ENCODE measurements at places on chromosomes 16 and 17.
A peak's percentile ranks its signal among the peaks of the same experiment; 100 is the strongest.

- no peaks in the 10 kb centered on the region for H3K36me3 ChIP-seq
- no peaks in the 10 kb centered on the region for H3K27me3 ChIP-seq
- H3K27ac ChIP-seq = no peak overlapping the region
- H3K4me3 ChIP-seq = no peak overlapping the region
Observed at GRCh38 chr17:29444589-29444988, 54.4 kb downstream of the TAOK1 start.

DNA sequence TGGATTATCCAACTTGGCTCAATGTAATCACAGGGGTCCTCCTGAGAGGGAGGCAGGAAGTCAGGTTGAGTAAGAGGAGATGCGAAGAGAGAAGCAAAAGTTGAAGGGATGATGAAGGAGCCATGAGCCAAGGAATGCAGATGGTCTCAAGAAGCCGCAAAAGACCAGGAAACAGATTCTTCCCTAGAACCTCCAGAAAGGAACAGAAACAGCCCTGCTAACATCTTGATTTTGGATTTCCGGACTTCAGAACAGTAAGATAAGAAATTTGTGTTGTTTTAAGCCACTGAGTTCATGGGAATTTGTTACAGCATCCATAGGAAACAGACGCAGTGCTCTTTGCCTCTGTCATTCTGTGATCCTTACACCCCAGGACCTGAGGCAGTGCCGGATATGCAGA, 26.8 kb downstream of the CMTR2 start:
- H3K27me3 ChIP-seq = peaks cover 25% of the 10 kb centered on the region
- no peak overlapping the region for H3K27ac ChIP-seq
- no peak for DNase-seq

GRCh38 chr17:6981426-6981825, 14.4 kb upstream of the ALOX12 start:
- peaks cover 6% of the 10 kb centered on the region for H3K4me1 ChIP-seq
- no peak for DNase-seq
- H3K36me3 ChIP-seq = peaks cover 6% of the 10 kb centered on the region
- H3K27me3 ChIP-seq = no peaks in the 10 kb centered on the region

- no peaks in the 10 kb centered on the region for H3K27me3 ChIP-seq
- H3K36me3 ChIP-seq = peaks cover 54% of the 10 kb centered on the region
- H3K4me1 ChIP-seq = no peaks in the 10 kb centered on the region
- no peak overlapping the region for H3K4me3 ChIP-seq
Observed at GRCh38 chr16:47699106-47699505, 238.0 kb downstream of the PHKB start.

DNA sequence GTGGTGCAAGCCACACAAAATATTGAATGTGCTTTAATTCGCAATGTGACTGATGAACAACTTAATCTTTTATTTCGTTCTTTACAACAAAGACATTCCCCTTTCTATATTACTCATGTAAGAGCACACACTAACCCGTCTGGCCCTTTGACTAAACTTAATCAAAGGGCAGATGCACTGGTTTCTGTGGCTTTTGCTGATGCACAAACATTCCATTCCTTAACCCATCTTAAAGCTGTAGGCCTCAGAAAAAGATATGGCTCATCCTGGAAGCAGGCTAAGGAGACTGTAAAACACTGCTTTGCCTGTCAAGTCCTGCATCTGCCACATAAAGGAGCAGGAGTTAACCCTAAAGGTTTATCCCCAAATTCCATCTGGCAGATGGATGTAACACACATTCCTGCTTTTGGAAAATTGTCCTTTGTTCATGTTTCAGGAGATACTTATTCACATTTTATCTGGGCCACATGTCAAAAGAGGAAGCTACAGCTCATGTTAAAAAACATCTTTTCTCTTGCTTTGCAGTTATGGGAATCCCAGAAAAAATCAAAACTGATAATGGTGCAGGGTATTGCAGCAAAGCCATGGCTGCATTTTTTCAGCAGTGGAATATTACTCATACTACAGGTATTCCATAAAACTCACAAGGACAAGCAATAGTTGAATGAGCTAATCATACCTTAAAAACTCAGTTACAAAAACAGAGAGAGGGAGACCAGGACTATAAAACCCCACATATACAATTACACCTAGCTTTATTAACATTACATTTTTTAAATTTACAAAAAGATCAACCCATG, 137.2 kb downstream of the AHSP start:
- no peak for DNase-seq
- no peaks in the 10 kb centered on the region for H3K4me1 ChIP-seq
- peaks cover 31% of the 10 kb centered on the region for H3K27me3 ChIP-seq
- H3K36me3 ChIP-seq = no peaks in the 10 kb centered on the region
- H3K4me3 ChIP-seq = no peak overlapping the region

DNA sequence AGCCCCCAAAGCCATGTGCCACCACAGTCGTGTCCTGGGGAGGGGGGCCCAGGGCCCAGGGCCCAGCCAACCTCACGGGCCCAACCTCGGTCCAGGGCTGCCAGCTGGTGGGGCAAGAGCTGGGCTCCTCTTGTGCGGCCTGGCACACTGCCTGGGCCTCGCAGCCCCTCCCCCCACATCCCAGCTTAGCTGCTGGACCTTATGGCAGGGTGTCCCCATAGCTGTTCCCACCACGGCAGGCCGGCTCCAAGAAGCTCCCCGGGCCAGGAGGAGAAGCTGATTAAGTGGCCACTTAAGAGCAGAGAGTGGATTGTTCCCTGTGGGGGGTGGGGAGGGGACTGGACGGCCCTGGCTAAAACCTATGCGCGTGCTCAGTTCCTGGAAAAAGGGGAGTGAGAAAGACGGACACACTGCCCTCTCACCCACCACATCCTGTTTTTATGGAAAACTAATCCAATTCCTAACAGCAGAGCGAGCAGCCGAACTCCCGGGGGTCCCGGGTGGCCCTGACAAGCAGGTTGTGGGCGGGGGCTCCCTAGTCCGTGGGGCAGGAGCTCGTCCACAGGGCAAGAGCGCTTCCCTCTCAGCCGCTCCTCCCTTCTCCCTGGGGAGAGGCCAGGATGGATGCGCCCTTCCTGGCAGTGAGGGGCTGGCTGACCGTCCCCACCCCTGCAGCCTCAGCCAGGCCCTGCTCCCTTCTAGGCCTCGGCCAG, 16.8 kb downstream of the PIEZO1 start:
- peaks cover 50% of the 10 kb centered on the region for H3K4me1 ChIP-seq
- no peaks in the 10 kb centered on the region for H3K36me3 ChIP-seq
- H3K27ac ChIP-seq = no peak overlapping the region
- DNase-seq = no peak

- peaks cover 19% of the 10 kb centered on the region for H3K27me3 ChIP-seq
- H3K27ac ChIP-seq = peak overlapping the region; percentile 99
- no peaks in the 10 kb centered on the region for H3K36me3 ChIP-seq
- H3K4me1 ChIP-seq = peaks cover 31% of the 10 kb centered on the region
Observed at GRCh38 chr17:76956846-76957540, 88.8 kb downstream of the MGAT5B start.

GRCh38 chr17:67198131-67198530, 46.9 kb downstream of the HELZ start:
- no peaks in the 10 kb centered on the region for H3K27me3 ChIP-seq
- peaks cover 29% of the 10 kb centered on the region for H3K36me3 ChIP-seq

DNA sequence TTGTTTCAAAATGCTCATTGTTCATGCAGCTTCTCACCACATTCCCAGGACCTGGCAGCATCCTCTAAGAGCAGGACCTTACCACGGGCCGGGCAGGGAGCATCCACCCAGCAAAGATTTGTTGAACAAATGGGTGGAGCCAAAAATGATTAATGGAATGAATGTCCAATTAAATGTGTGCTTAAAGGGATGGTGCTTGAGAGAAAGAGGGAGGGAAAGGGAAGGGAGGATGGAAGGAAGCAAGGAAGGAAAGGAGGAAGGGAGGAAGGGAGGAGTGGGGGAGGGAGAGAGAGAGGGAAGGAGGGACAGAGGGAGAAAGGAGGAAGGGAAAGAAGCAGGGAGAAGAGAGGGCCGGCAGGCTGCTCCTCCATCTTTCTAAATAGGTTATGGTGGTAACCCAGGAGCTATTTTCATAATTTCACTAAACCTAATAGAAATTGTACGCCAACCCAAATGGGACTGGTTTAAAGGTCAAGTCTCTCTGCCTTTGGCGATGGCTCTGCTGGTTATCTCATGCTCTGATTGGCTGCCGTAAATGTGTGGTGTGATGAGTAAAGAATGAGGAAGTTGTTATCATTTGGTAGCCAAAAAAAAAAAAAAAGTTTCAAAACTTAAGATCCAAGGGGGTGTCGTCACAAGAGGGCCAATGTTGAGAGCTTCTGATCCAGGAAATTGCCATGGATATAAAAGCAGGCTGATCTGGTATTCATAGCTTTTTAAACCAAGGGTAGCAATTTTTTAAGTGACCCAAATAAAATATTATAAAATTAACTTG, 126.7 kb upstream of the FOXF1 start:
- H3K36me3 ChIP-seq = no peaks in the 10 kb centered on the region
- peaks cover 5% of the 10 kb centered on the region for H3K4me1 ChIP-seq
- H3K27me3 ChIP-seq = peaks cover 57% of the 10 kb centered on the region
- no peak overlapping the region for H3K27ac ChIP-seq
- no peak for DNase-seq

- H3K27ac ChIP-seq = peak overlapping the region; percentile 20
Observed at GRCh38 chr16:84585467-84585866, 32.4 kb downstream of the COTL1 start.

GRCh38 chr17:15946611-15947120, 1.7 kb downstream of the ADORA2B start:
- no peak for DNase-seq
- H3K27ac ChIP-seq = no peak overlapping the region
- H3K4me1 ChIP-seq = peaks cover 15% of the 10 kb centered on the region
- H3K4me3 ChIP-seq = peak overlapping the region; percentile 71

DNA sequence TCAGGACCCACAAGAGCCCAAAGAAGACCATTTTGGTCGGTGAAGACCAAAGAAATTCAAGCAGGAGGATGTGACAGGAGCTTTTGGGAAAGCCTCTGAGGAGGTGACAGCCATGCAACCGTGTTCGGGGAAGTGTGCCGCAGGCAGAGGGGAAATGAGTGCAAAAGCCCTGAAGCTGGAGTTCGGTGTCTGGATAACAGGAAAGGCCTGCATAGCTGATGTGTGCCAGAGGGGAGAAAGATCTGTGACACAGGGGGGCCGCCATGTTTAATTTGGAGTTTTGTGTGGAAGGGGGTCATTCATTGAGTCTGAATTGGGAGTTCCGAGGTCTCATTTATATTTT, 870 bp upstream of the ZC3H7A start:
- peaks cover 65% of the 10 kb centered on the region for H3K4me1 ChIP-seq
- DNase-seq = no peak
- H3K36me3 ChIP-seq = no peaks in the 10 kb centered on the region
- H3K27ac ChIP-seq = peak overlapping the region; percentile 97
- H3K4me3 ChIP-seq = peak overlapping the region; percentile 84
- no peaks in the 10 kb centered on the region for H3K27me3 ChIP-seq

DNA sequence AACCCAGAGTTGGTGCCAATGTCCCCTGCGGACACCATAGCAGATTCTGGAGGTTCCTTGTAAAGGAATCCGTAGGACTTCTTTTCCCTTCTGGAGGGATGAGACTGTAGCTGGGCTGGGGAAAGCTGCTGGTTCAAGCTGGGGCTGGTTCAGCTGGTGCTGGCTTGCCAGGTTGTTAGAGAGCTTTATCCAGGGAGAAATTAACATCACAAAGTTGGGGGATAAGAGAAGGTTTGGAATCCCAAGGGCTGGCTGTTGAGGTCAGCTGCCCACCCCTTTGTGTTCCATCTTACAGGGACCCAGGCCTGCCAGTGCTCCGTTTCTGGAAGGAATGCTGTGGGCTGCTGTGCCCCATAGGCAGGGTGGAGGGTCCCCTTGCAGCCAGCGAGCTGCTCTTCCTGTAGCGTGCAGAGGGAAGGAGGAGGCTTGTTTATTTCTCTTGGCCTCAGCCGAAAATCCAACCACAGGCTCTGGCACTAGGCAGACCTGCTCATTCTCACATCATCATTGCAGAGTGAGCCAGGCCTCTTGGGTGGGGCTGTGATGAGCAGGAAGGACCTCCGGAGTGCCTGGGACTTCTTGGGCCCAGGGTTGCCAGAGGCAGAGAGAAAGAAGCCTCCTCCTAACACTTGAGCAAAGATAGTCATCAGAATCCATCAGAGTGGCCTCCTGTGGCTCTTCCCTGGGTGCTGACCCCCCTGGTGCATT, 251.1 kb downstream of the SEC14L1 start:
- no peak overlapping the region for H3K4me3 ChIP-seq
- H3K36me3 ChIP-seq = no peaks in the 10 kb centered on the region
- peaks cover 65% of the 10 kb centered on the region for H3K4me1 ChIP-seq
- no peaks in the 10 kb centered on the region for H3K27me3 ChIP-seq
- no peak for DNase-seq
- no peak overlapping the region for H3K27ac ChIP-seq

DNA sequence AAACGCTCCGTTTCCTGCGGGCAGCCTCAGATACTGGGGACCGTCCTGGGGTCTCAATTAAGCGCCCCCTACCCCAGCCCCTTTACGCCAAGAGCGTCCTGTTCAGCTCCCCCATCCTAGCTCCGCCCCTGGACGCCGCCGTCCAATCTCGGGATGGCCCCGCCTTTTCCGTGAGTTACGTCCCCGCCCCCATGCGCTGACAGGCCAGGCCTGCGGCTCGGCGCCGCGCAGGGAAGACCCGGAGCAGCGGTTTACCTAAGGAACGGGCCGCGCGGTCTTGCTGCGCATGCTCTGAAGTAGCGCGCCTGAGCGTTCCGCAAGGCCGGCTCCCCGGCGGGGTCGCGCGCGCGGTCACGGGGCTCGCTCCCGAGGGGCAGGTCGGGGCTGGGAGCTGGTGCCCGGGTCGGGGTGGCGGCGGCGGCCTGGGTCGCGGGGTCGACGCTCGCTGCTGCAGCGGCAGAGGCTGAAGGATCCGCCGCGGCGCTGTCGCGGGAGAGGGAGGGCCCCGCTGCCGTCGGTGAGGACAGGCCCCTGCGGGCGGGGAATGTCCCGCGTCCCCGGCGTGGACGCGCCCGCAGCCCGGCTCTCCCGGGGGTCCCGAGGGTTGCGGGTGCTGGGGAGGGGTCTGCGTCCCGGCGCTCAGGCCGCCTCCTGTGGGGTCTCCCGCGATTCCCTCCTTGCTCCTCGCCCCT, at the start of gene FLYWCH1:
FLYWCH1 (plus strand) TSS at position 294 of the 692 bp plus-strand sequence. CDS start 17,755 bp downstream, outside the sequence.
- H3K27me3 ChIP-seq = no peaks in the 10 kb centered on the region
- H3K4me1 ChIP-seq = peaks cover 36% of the 10 kb centered on the region
- peak; percentile 97 for DNase-seq
- H3K27ac ChIP-seq = peak within 1 kb of the TSS; percentile 89
- no peaks in the 10 kb centered on the region for H3K36me3 ChIP-seq
- H3K4me3 ChIP-seq = peak within 1 kb of the TSS; percentile 90

DNA sequence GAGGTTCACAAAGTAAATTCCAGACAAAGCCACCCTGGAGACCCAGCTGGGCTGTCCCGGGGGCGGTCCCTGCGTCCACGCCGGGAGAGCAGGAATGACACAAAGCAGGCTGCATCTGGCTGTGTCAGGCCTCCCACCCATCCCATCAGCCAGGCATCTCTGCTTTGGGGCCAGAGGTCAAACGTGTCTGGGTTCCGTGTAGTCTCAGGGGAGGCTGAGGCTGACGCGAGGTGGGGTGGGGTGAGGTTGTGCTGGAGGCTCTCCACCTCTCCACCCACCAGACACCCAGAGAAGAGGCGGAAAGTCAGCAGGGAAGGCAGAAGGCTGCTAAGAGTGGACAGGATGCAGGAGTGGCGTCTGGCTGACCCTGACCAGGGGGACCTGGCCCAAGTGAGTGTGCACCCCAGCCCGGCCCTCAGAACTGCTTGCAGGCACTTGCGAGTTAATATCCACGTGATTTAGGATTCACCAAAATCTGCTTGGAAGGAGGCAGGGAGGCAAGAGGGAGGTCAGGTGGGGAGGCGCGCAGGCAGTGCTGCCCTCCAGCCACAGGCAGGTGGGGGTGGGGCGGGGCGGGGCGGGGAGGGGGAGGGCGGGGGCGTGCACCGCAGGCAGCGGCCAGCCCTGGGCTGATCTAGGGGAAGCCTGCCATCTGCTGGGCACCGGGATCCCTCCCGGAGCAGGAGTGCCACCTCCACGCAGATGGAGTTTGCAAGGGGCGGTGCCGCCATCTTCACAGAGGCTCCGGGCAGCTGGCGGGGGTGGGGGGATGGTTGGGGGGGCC, 44.3 kb downstream of the TBC1D16 start:
- H3K4me3 ChIP-seq = peak overlapping the region; percentile 78
- peaks cover 12% of the 10 kb centered on the region for H3K4me1 ChIP-seq
- no peaks in the 10 kb centered on the region for H3K36me3 ChIP-seq
- no peak overlapping the region for H3K27ac ChIP-seq
